Activated CD4-positive, alpha-beta T cell treated with anti-CD3 and anti-CD28 coated beads, Interleukin-2, amount 50 U/mL, for 24 hours (primary cell): ENCODE measurements at places on chromosomes 1 and 21.

DNA sequence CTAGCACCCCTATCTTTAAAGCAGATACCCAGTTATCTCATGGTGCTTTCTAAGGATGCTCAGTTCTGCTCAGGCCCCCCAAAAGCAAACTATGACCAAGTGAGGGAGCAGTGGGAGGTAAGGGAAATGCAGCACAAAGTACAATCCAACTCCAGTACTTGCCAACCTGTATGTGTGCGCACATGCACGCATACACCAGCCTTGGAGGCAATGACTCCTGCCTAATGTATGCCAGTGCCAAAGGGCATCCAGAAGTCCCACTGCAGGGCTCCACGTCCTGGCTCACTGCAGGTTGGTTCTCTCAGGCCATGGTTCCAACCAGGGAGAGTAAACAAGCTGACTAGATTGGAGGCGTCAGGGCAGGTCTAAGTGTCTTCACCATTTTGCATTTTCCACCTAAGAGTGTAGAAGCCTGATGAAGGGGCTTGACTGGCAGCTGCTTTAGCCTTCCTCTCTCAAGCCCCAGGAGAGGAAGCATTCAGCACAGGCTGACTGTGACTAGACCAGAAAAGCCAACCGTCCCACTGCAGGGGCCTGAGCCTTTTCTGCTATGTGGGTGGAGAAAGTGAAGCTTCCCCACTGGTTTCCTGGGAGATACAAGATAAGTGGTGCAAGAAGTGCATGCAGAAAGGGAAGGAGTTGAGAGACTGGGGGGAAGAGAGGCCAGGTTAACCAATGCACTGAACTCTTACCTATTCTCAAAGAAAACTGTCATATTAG, 7.7 kb downstream of the AMIGO1 start:
- no peak for DNase-seq

- DNase-seq: no peak
Measured at GRCh38 chr1:147167365-147167764, 4.9 kb downstream of the PRKAB2 start.

GRCh38 chr1:81349194-81349965, 451.4 kb upstream of the ADGRL2 start:
- no peak for DNase-seq

DNA sequence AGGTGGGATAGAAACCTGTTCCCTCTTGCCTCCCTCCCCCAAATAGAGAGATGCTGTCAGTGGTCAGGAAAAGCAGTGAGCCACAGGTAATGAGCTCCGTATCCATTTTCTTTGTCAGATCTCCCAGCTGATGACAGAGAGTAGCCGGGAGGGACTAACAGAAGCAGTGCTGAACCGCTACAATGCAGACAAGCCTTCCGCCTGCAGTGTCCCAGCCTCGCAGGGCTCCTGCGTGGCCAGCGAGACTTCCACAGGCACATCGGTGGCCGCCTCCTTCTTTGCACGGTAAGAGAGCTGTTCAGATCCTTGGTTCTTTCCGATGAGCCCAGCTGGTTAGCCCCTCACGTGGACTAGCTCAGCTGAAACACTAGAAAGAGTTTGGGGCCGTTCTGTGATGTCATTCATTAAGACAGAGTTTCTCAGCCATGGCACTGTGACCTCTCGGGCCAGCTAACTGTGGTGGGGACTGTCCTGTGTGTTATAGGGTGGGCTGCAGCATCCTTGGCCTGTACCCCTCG, 264.7 kb downstream of the KIF26B start:
- DNase-seq: no peak

GRCh38 chr1:153791648-153792253, 16.5 kb downstream of the SLC27A3 start:
- DNase-seq: no peak

DNA sequence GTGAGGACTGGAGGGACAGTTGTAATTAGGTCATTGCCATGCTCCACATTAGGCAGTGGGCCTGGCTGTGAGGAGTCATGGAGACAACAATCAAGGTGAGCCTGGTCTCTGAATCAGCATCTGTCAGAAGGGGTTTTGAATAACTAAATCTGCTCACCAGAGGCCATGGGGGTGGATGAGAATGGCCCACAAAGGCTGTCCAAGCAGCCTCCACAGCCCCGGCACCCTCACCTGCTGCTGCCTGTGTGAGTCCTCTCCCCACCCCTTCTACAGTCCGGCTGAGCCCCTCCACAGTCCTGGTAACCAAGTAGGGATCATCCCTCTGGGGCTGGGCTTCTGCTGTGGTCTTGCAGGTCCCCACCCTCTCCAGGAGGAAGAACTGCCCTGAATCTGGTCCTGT, 2.3 kb downstream of the DPT start:
- no peak for DNase-seq
